ENCODE measurements at places on chromosomes 1 and 21. TPM values are rescaled to one million over a fixed set of nuclear protein-coding genes. Genes with fewer than 3 reads are reported as not detected.

Gene NTMT2
- total RNA-seq: not detected

Gene RIMKLA
- 3.1 TPM for total RNA-seq

Gene NBPF4
- total RNA-seq: not detected

Gene FAM72A
- total RNA-seq: 31.6 TPM

Gene CELA3A
- total RNA-seq: not detected

Gene GBP5
- 231 TPM for total RNA-seq

Gene OR2AK2
- total RNA-seq: not detected

Gene ADGRB2
- 0.68 TPM for total RNA-seq

Gene HES3
- not detected for total RNA-seq

Gene CCDC185
- not detected for total RNA-seq

Gene HPDL
- 5.6 TPM for total RNA-seq

Gene SLAMF9
- total RNA-seq: not detected

Gene KANK4
- not detected for total RNA-seq

Gene ATP6V1G3
- total RNA-seq: not detected

Gene DONSON
- total RNA-seq: 35.5 TPM

Gene SH2D5
- total RNA-seq: 0.23 TPM

Gene OR10T2
- total RNA-seq: not detected

Gene CD164L2
- total RNA-seq: not detected

Gene BTBD19
- total RNA-seq: 8.4 TPM

Gene OR2T35
- not detected for total RNA-seq

Gene ADORA1
- not detected for total RNA-seq

Gene OR2T10
- not detected for total RNA-seq

Gene JAM2
- 0.33 TPM for total RNA-seq

Gene FBXO2
- total RNA-seq: 1.8 TPM

Gene MAN1C1
- 22.3 TPM for total RNA-seq
